ENCODE measurements at places on chromosomes 6 and 20. TPM values are rescaled to one million over a fixed set of nuclear protein-coding genes. Genes with fewer than 3 reads are reported as not detected.

ENPP4 gene
- polyA plus RNA-seq, result 1.7 TPM

APOBEC2 gene
- polyA plus RNA-seq, result 0.42 TPM

LRP11 gene
- polyA plus RNA-seq, result 0.20 TPM

WDR46 gene
- 37.3 TPM for polyA plus RNA-seq

AVP gene
- polyA plus RNA-seq, result not detected

TMEM244 gene
- polyA plus RNA-seq, result not detected

TNXB gene
- polyA plus RNA-seq, result not detected

FUT9 gene
- not detected for polyA plus RNA-seq

MED20 gene
- polyA plus RNA-seq, result 16.2 TPM

OPRL1 gene
- polyA plus RNA-seq, result 7.0 TPM

PGC gene
- polyA plus RNA-seq, result not detected

CD109 gene
- 0.17 TPM for polyA plus RNA-seq

TCF15 gene
- not detected for polyA plus RNA-seq

AIF1 gene
- polyA plus RNA-seq, result 2,310 TPM

COL21A1 gene
- polyA plus RNA-seq, result not detected

PACSIN1 gene
- polyA plus RNA-seq, result not detected

SLC24A3 gene
- polyA plus RNA-seq, result 0.08 TPM

FITM2 gene
- 2.2 TPM for polyA plus RNA-seq

NMBR gene
- polyA plus RNA-seq, result not detected

REM1 gene
- not detected for polyA plus RNA-seq

CST7 gene
- 1.8 TPM for polyA plus RNA-seq

PRDM13 gene
- polyA plus RNA-seq, result not detected

DLK2 gene
- not detected for polyA plus RNA-seq

TUBB2B gene
- polyA plus RNA-seq, result not detected

SLC22A1 gene
- 0.48 TPM for polyA plus RNA-seq

ANGPT4 gene
- 0.07 TPM for polyA plus RNA-seq

NFATC2 gene
- 0.03 TPM for polyA plus RNA-seq

CST9L gene
- polyA plus RNA-seq, result not detected

SMOC2 gene
- polyA plus RNA-seq, result not detected

TSPYL4 gene
- polyA plus RNA-seq, result 1.5 TPM

OXT gene
- polyA plus RNA-seq, result not detected

NKX2-2 gene
- not detected for polyA plus RNA-seq

COX4I2 gene
- polyA plus RNA-seq, result not detected

BEND6 gene
- polyA plus RNA-seq, result not detected

CPNE5 gene
- polyA plus RNA-seq, result 0.82 TPM

SLC22A7 gene
- not detected for polyA plus RNA-seq

PPIL6 gene
- 0.09 TPM for polyA plus RNA-seq

HCK gene
- polyA plus RNA-seq, result 526 TPM

LAMP5 gene
- polyA plus RNA-seq, result 1.5 TPM

BNIP5 gene
- polyA plus RNA-seq, result not detected

IL17A gene
- polyA plus RNA-seq, result not detected

ANKEF1 gene
- polyA plus RNA-seq, result 0.03 TPM

NT5E gene
- 0.14 TPM for polyA plus RNA-seq

PACRG gene
- not detected for polyA plus RNA-seq

CFAP206 gene
- not detected for polyA plus RNA-seq

LTA gene
- polyA plus RNA-seq, result 0.26 TPM

ARMH2 gene
- polyA plus RNA-seq, result not detected

CLPSL2 gene
- not detected for polyA plus RNA-seq

COL20A1 gene
- not detected for polyA plus RNA-seq

IRF4 gene
- 13.6 TPM for polyA plus RNA-seq

CENPQ gene
- polyA plus RNA-seq, result 3.3 TPM
